Stimulated activated CD4-positive, alpha-beta T cell treated with anti-CD3 and anti-CD28 coated beads, Interleukin-12 subunit alpha, Interleukin-12 subunit beta, amount 100 ng/mL, for 48 hours (primary cell): ENCODE measurements at places on chromosomes 12 and 14.

DNA sequence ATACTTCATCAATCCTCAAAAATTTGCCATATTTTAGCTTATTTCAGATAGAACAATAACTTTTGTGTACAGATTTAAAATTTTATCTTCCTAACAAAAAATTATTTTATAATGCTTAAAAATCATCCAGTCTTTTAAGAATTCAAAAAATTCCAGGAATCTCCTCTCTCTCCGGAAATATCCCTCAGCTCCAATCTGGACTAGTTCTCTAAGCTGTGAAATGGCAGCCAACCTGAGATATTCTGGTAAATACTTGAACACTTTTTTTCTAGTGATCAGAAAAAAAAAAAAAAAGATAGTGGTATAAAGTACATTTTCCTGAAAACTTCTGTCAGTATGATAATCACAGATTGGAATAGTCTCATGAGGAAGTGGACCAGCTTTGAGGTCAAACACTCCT lies 57.6 kb downstream of the SSPN start:
- DNase-seq = no peak

- no peak for DNase-seq
Measured at GRCh38 chr12:65449400-65449799, 170.9 kb downstream of the MSRB3 start.

GRCh38 chr12:75982169-75982564 lies 49.4 kb downstream of the PHLDA1 start:
- no peak for DNase-seq

DNA sequence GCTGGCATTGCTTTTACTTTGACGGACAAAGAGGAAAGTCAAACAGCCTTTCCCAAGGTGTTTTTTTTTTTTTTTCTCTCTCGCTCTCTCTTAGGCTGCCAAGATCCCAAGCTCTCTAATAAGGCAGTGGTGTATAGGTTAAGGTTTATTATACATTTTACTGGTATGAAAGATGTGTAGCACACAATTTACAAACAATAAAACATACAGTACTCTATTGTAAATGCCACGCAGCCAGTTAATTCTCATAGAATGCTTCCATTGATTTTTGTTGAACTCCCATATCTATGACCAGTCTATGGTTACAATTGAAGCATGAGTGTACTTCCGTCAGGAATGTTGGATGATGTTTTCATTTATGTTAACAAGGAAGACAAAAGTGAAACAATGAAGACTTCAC lies 106.4 kb upstream of the GSC start:
- no peak for DNase-seq
